ENCODE measurements at places on chromosomes 7 and 10.
A peak's percentile ranks its signal among the peaks of the same experiment; 100 is the strongest.

- no peak for DNase-seq
Measured at GRCh38 chr10:119203006-119203405, 4.4 kb upstream of the GRK5 start.

- no peak for DNase-seq
Measured at GRCh38 chr7:72462311-72462710, 50.2 kb upstream of the CALN1 start.

DNA sequence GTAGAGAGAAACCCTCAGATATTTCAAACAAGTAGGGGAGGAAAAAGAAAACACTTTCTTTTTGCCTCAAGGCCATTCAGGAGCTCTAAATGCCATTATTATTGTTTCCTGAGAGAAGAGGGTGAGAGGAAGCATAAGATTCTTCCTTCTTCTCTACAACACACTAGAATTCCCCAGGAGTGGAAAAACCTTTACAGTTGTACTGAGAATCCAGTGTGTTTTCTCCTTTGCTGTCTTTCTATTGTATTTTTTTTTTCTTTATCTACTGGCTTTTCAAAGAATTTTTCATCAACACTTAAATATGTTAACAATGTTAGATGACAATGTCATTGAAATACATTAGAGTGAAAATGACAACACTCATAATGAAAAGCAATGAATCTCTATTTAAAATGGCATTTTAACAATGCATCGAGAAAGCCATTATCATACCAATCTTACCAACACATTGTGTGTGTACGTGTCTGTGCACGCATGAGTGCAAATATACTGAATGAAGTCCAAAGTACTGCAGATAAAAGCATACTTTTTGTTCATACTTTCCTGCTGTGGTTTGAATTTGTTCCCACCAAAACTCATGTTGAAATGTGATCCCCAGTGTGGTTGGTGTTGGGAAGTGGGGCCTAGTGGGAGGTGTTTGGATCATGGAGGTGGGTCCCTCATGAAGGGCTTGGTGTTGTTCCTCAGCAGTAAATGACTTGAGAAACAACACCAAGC is 24.2 kb upstream of the MACC1 start:
- DNase-seq: no peak

- DNase-seq: no peak
Measured at GRCh38 chr10:93408783-93409182, 73.4 kb downstream of the MYOF start.

GRCh38 chr7:134334408-134334807 is 17.7 kb upstream of the SLC35B4 start:
- no peak for DNase-seq

GRCh38 chr7:76133164-76133775 is 68.4 kb upstream of the SRRM3 start:
- DNase-seq: no peak

- DNase-seq: no peak
Measured at GRCh38 chr10:71553432-71553831, 156.7 kb downstream of the CDH23 start.

- DNase-seq: no peak
Measured at GRCh38 chr10:128908099-128908498, 558.9 kb upstream of the MGMT start.

DNA sequence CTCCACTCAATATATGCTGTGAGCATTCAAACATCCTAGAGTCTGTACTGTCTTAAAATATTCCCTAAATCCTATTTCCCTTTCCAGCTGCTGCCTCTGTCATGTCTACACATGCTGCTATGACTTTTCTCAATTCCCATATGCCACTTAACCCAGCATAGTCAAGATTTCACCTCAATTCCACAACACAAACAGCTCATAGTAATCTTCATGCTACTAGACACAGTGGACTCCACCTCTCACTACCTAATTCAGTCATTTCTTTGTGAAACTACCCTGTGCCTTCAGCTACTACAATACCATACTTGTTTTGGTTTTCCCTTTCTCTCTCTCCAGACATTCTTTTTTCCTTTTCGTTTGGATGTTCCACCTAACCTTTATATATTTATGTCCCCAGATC is 45.5 kb downstream of the GSAP start:
- DNase-seq: no peak

- no peak for DNase-seq
Measured at GRCh38 chr7:91267171-91267955, 3.1 kb downstream of the FZD1 start.

DNA sequence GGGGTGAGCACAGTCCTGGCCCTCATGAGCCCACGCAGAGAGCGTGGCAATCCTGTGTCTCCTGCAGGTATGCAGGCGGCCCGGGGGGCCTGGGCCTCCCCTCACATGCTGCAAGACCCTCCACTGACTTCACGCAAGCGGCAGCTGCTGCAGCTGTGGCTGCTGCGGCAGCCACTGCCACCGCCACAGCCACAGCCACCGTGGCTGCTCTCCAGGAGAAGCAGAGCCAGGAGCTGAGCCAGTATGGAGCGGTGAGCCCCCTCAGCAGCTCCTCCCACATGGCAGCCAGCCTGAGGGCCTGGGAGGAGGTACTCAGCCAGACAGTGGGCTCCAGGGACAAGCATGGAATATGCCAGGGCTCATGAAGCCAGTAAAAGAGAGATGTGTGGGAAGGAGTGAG is 8.7 kb downstream of the ZMIZ2 start:
- no peak for DNase-seq

DNA sequence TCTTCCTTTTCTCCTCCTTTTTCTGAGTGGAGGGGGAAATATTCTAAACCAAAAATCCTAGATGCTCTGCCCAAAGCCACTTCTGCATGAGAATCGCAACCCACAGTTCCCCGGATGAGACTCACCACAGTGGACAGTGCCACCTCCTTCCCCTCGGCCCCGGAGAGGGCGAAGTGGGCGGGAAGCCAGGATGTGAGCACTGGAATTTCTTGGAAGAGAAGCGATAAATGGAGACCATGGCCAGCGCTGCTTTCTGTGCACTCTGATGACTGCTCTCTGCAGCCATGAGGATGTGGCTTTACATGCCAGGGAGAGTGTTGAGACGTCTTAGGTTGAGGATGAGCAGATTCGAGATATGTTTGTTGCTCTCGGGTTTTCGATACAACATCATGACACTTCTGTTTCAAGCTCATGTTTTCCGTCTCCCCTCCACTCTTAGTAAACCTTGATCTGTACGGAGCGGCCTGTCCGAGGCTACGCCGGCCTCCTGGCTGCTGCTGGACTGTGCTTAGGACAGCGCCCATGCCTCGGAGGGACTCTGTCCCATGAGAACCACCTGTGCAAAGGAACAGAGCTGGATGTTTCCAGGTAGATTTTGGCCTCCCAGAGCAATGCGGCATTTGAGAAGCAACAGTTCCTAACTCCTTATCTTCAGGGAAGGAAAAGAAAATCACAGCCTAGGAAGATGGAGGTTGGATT is 414.6 kb upstream of the FOXK1 start:
- DNase-seq: no peak

GRCh38 chr7:32905175-32905662 is 13.7 kb upstream of the KBTBD2 start:
- DNase-seq: peak; percentile 89

DNA sequence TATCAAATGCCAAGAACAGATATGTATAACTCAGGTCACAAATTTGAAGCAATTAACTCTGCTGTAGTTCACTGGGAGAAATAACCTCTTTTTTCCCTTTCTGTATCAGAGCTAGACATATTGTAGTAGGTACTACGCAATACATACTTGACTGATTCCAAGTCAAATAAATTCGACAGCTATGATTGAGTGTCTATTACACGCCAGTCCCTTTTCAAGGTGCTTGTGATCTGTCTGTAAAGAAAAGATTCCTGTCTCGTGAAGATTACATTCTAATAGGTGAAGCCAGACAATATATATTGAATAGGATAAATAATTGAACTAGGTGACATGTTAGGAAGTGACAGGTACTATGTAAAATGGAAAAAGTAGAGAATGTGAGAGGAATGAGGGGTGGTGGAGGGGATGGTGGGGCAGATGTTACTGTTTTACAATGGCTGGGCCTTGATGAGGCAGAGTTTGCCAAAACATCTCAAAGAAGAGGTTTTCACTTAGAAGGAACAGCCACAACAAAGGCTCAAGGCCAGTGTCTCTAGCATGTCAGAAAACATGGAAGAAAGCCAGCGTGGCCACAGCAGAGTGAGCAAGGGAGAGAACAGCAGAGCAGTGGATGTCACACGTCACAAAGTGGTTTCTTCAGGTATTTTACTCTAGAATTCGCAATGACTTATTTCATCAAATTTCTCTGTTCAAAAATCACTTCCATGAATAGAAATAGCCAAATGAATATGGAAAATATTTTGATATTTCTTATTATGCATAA is 282.6 kb upstream of the CACNA2D1 start:
- DNase-seq: no peak

Measured in hematopoietic multipotent progenitor cell treated with erythropoietin and hydrocortisone succinate and interleukin-3 and kit ligand, for 15 days (in vitro differentiated cells).